Foreskin fibroblast (primary cell): ENCODE measurements at places on chromosomes 6 and 20.

GRCh38 chr20:48433178-48433577 is 394.6 kb downstream of the PREX1 start:
- DNase-seq: no peak

- DNase-seq: no peak
These were observed 153.9 kb downstream of the SOX4 start for GRCh38 chr6:21747441-21747840.

- DNase-seq: no peak
These were observed 27.2 kb upstream of the CHD6 start for GRCh38 chr20:41645372-41645771.

- no peak for DNase-seq
These were observed 42.2 kb downstream of the CDH26 start for GRCh38 chr20:60000271-60001042.

GRCh38 chr20:7269452-7269851 is 502.0 kb downstream of the BMP2 start:
- no peak for DNase-seq

GRCh38 chr6:106126482-106126881 is 40.3 kb downstream of the PRDM1 start:
- DNase-seq: no peak

DNA sequence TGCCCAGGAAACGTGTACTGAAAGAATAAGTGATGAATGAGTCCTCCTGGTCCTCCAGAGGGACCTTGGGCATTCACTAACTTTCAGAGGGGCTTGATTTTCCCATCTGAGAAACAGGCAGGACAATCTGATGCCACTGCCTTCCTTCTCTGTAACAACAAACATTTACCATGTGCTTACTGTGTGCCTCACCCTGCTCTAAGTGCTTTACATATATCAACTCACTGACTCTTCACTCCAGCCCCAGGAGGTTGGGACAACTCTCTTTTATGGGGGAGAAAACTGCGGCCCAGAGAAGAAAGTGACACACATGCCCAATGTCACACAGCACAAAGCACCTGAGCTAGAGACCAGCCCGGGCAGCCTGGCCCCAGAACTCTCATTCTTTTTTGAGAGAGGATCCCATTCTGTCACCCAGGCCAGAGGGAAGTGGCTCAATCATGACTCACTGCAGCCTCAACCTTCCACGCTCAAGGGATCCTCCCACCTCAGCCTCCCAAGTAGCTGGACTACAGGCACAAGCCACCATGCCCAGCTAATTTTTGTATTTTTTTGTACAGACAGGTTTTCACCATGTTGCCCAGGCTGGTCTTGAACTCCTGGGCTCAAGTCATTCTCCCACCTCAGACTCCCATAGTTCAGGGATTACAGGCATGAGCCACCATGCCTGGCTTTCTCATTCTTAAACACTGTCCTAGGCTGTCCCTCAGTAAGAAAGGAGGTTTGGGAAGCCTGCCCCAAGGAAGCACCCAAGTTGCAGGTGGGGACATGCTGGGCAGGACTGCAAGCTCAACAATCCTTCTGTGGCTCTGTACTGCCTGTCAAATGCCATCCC is 38.0 kb downstream of the NOL4L start:
- no peak for DNase-seq

DNA sequence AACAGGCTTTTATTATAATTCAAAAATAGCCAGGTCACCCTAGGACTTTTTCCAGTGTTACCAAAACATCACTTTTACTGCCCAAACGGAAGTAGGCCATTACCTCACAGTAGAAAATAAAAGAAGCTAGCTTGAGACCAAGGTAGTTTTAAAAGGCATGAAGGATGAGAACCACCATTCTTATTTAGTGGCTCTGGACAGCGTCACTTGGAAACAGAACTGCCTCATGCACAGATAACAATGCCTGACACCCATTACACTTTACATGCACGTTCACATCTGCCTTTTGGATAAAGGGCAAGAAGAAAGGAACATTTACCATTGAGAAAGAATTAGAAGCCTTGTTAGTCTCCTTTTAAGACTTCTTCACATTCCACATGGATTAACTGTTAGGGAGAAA is 1.9 kb upstream of the PAQR8 start:
- DNase-seq: no peak

DNA sequence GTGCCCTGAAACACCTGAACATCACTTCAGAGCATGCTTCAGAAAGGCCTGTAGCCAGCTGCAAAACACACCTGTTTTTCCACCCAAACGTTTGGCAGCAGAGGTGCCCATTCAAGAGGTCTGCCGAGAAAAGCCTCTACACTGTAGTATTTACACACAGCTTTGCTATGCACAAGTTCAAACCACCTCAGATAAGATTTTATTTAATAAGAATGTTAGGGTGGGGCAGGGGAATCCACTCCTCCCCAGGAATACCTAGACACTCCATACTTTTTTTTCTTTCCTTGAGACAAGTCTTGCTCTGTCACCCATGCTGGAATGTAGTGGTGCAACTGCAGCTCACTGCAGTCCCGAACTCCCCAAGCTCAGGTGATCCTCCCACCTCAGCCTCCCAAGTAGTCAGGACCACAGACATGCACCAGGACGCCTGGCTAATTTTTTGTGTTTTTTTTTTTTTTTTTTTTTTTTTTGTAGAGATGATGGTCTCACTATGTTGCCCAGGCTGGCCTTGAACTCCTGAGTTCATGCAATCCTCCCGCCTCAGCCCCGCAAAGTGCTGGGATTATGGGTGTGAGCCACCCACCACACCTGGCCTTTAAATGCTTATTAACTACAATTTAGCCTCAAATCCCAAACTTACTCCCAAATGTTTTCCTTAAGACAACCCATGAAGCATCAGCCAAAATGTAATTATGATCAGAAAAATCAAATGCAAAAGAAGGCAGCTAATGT is 9.7 kb downstream of the MRPL14 start:
- DNase-seq: no peak

GRCh38 chr6:14549871-14550270 is 432.3 kb downstream of the CD83 start:
- DNase-seq: no peak

GRCh38 chr20:39111359-39112177 is 149.4 kb downstream of the DHX35 start:
- DNase-seq: no peak
